Fibroblast of skin of right biceps (primary cell): ENCODE measurements at places on chromosomes 11 and 22.

- peak; percentile 90 for DNase-seq
Measured at GRCh38 chr11:45899448-45900174, 7.5 kb downstream of the FREY1 start.

DNA sequence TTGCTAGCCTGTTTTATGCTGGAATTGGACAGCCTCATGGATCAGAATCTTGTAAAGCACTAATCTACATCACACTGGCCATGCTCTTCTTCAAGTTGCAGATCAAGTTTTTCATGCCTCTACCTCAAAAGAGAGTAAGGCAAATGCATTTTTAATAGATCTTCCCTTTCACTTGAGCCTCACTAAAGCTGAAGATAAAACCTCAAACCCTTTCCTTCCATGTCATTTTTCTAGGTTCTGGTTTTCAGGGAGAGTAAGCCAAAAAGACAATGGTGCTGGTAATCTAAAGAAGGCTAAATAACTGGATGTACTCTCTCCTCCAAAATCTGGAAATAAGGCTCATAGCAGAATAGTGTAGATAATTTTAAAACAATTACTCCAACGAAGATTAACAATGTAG, 28.3 kb downstream of the POU2AF1 start:
- DNase-seq: no peak

GRCh38 chr11:57812634-57813033, 51.0 kb downstream of the CTNND1 start:
- no peak for DNase-seq

DNA sequence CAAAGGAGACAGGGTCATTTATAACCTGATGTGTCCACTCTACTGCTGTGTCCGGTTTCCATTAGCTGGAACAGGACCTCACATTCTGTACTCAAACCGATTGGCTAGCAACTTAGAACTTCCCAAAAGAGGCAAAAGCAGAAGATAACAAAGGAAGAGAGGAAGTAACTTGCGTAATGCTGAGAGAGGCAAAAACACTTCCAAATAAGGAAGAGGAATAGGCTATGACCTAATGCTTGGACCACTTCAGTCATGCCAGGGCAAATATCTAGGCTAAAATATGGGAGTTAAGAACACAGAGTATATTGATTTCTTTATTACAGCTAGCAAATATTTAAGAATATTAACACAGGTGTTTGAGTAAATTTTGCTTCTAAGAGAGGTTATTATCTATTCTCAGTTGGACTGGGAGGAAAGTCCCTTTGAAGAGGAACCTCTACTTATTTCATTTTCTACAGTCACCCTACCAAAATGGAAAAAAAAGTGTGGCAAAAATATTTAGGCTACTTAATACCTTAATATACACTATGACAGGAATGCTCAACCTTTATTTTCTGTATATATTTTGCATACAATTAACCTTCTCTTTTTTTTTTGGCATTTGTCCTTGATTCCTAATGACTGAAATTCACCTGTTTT, 499.8 kb upstream of the CHORDC1 start:
- DNase-seq: peak; percentile 13

GRCh38 chr11:84905411-84905810, 721.7 kb downstream of the DLG2 start:
- DNase-seq: peak; percentile 76

DNA sequence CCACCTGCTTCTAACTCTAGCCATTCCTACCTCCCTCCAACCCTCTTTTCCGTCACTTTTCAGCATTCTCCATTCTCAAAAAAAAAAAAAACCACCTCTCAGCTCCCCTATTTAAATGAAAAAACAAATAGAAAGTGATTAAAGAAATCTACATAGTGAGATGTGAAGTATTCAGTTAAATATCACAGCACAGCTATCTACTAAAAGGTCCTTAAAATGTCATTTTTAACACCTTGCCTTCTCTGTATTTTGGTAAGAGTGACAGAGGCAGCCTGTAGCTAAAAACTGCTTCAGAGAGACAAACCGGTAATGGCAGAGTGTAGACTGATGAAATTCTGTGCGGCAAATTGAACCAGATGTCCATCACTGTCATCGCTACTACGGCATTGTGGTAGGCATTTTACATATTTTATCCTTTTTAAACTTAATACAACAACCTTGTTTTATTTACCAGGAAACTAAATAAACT, 346 bp upstream of the ALG9 start:
- peak; percentile 7 for DNase-seq

DNA sequence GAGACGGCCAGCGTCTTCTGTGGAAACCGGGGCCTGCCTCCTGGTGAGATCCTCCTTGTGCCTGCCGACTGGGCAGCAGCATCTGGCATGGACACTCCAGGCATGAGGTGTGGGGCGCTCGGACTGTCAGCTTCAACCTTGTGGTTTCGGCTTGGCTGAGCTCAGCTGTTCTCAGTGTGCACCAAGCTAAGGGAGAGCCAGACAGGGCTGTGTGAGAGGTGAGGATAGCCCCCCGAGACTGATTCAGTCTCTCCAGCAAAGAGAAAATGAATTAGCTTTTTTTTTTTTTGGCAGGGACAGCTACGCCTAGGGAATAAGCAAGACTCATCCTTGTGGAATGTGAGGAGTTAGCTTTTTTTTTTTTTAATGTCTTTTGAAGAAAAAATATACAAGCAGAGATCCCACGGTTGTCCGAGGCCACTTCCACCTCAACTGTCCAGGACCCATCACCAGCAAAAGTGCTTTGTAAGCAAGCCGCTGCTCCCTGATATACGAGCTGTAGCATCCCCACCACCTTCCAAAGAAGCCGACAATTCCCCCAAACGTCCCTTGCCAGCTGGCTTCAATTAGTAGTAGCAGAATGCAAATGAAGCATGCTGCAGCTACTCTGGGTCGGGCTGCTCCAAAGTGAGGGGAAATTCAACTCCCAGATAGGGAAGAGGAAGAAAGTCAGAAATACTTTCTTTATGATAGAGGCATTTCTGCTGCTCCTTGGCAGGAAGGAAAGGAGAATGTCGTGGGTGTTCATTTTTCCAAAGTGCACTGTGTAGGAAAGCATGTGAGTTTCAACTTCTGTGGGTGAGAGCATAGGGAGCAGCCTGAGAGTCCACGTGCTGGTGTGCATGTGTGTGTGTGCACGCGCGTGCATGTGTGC, 9.7 kb upstream of the THY1 start:
- DNase-seq: peak; percentile 95

DNA sequence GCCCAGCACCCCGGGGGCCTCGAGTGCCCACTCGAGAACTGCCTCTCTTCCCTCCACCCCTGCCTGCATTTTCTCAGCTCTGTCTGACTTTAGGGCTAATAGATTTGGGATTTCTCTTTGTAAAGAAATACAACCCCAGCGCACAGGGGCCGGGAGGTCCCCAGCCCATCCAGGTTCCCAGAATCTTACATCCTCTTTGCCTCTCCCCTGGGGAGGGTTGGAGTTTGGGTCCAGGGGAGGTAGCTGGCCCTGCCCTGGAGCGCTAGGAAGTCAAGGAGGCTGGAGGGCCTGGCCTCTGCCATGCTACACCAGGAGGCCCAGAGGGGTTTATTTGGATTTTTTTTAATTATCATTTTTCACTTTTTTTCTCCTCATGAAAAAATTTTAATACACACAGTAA, 65.7 kb upstream of the LMO1 start:
- DNase-seq: no peak

- DNase-seq: no peak
Measured at GRCh38 chr11:78838417-78838816, 263.8 kb upstream of the NARS2 start.

DNA sequence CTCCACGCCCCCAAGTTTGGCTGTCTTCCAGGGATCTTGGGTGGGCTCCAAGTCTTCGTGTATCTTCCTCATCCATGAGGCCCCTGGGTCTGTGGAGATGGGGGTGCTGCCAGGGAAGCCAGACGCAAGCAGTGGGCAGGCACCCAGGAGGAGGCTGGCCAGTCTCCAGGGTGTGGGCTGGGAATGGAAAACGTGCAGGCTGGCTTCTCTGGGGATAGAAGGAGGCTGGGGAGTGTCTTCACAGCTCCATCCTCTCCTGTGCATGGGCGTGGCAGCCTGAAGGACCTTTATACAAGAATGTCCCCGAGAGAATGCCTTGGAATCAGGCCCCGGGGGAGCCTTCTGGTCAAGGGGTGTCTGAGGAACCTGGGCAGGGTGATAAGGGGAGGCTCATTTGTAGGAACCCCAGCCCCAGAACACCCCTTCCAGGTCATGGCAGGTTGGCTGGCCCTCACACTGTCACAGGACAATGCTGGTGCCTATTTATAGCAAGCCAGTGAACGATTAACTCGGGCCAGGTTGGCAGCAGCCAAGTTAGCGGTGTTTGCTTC, 14.0 kb downstream of the SGSM1 start:
- no peak for DNase-seq

DNA sequence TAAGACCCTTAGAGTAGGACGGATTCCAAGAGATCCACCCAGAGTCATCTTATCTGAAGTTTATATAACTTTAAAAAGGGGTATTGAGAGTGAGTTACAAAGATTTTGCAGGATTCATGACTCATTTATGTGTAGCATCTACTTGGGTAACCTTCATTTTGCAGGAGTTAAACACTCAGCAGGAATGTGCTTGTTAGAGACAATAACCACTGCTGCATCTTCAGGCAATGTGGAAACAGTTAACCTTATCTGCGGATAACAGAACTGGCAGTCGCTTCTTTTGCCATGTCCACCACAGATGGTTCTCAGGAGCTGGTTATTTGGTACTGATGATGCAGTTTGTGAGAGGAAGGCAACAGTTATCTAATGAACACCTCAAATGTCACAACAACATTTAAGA, 417.9 kb upstream of the DDI1 start:
- DNase-seq: peak; percentile 82

- DNase-seq: no peak
Measured at GRCh38 chr11:124474779-124475178, 29.3 kb upstream of the OR8B8 start.

DNA sequence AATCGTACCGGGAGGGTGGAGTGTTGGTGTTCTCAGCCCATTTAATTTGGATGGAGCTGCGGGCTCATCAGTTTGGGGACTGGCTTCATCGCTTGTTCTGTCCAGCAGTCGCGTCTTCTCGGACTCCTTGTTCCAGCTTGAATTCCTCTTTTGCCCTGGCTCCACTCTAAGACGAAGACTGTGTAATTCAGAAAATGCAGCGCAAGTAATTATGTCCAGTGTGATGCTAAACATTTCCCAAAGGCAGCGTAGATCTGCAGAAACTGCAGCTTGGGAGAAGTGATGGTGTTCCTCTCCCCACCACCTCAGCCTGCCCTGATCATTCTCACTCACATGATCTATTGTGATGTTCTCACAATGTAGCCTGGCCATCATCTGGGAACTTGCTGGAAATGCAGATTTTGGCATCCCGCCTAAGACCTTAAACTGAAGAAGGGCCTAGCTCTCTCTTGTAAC, 666 bp downstream of the SLC25A18 start:
- DNase-seq: peak; percentile 20

DNA sequence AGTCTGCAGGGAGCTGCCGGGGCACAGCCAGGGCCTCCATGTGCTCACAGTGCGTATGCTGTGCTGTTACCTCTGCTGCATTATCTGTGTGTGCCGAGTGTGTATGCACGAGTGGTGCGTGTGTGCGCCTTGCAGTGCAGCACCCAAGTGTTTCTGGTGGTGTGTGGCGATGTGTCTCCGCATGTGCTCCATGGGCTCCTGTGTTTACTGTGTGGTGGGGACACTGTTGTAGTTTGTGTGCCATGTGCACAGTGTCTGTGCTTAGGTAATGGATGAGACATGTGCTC, 31.4 kb downstream of the KCNC1 start:
- DNase-seq: no peak

DNA sequence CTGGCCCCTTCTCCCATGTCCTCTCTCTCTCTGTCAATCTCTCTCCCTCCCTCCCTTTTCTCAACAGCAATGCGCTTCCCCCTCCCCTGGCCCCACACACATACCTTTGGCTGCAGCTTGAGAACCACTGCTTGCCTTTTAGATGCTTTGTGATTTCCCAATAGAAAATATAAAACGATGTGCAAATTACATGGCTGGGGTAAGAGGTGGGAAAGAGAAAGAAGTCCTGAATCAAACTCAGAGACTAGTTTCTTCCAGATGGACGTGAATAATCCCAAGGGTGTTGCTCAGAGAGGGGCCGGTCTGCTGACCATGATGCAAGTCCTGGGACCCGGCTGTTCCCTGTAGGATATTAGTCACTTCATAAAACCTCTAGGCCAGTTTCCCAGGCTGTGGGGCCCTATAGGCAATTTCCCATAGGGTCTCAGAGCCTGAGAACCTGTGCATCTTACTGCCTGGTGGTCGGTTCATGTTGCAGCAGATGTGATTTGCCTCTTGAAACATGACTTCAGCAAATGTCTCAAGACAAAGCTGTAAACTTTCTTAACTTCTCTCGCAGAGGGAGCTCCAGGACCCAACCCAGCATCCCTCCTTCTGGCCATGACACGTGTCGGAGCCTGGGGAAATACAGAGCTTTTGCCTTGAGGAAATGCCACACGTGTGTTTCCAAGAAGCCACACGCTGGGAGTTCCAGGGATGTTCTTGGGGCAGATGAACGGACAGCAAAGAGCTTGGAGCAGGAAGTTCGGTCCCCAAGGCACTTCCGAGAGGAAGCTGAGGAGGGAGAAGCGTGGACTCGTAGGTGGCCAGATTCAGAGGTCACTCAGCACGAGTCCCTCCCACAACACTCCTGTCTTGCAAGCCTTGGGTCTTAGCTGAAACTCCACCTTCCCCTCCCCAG, 34.5 kb upstream of the ETS1 start:
- DNase-seq: peak; percentile 86

DNA sequence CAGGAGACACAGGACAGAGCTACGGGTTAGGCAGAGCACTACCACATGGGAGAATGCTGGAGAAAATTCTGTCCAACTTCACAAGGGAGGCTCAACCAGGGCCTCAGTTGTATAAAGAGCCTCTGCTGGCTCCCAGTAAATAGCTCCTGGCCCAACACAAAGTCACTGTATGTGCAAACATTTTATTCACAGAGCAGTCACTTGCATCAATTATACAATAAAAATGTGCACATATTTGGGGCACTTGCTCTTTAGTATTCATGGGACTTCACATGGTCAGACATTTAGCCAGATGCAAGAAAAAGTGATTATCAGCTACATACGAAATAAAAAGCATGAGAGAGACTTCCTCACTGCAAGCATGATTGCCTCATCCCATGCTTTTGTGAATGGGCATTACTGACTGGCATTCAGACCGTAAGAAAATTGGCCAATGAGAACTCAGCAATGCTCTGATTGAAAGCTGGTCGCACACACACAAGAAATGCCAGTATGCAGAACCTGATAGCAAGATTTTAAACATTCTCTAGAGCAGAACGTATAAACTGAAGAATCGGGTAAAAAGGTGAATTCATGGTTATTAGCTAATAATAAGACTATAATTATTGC, 39.4 kb downstream of the BLID start:
- no peak for DNase-seq

DNA sequence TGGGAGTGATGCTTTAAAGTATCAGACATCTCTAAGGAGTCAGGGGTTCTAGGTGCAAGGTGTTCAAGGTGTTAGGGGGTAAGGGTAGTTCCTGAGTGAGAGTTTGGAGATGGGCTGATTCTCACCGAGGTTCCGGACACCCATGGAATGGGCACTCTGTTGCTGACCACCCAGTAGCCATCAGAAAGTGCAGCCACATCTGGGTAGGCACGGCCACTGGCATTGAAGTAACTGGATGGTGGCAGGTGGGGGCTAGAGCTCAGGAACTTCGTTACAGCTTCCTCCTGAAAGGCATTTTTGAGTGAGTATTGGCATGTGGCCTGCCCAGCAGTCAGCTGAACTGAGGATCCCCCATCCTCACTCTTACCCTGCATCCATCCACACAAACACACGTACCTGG, 3.0 kb upstream of the TAF10 start:
- no peak for DNase-seq
